ENCODE measurements at places on chromosomes 6 and 20.

- no peak for DNase-seq
Observed at GRCh38 chr20:37686762-37687477, 6.9 kb upstream of the CTNNBL1 start.

DNA sequence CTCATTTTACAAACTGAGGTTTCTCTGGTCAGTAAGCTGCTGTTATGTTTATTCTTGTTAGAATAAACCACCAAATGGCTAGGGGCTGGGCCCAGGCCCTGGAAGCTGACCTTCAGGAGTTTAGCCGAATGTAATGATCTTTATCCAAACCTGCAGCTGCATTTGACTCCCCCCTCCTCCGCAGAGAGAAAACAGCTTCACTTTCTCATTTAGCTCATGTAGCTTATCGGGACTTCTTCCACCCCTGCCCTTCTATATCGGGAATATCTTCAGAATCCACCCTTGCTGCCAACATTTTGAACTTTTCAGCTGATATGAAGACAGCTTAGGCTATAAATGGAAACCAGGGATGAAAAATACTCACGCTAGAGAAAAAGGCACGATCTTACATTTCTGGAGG lies 102.6 kb downstream of the ZMYND8 start:
- DNase-seq = no peak

- peak; percentile 55 for DNase-seq
Observed at GRCh38 chr6:14584450-14584849, 466.9 kb downstream of the CD83 start.

DNA sequence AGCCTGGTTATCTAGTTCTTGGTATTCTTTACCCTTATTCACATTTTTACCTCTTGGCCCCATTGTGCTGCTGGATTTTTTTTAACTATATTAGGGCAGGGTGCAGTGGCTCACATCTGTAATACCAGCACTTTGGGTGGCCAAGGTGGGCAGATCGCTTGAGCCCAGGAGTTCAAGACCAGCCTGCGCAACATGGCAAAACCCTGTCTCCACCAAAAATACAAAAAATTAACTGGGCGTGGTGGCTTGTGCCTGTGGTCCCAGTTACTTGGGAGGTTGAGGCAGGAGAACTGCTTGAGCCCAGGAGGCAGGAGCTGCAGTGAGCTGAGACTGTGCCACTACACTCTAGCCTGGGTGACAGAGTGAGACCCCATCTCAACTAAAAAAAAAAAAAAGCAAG lies 12.2 kb upstream of the TAF8 start:
- DNase-seq = no peak

DNA sequence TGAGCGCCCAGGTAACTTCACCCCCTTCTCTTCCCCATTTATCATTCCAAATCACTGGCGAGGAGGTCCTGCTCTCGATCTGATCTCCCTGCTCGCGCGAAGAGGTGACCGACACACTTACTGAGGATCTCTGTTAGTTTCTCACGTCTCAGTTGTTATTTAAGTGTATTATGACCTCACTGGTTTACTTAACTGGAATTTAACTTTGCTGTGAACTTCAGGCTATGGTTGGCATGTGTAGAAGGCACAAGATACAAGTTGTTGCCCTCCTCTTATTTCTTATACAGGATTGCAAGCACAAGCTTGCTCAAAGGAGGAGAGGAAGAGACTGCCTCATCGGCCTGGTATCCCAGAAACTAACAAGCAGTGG lies 1.2 kb downstream of the RNF217 start:
- no peak for DNase-seq

GRCh38 chr6:160881148-160881808 lies 110.3 kb upstream of the MAP3K4 start:
- no peak for DNase-seq

DNA sequence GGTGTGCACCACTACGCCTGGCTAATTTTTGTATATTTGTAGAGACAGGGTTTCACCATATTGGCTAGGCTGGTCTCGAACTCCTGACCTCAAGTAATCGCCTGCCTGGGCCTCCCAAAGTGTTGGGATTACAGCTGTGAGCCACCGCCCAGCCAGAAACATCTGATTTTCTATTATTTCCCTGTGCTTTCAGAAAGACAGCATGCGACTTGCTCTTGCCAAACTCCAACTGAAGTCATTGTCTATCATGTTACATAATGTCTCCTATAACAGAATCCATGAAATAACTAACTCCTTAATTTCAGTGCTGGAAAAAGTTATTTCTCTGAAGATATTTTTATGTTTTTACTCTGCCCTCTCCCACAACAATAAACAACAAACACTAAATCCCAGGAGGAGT lies 8.5 kb downstream of the RMND1 start:
- DNase-seq = no peak

Data from NCI-H1417 (cell line).